ENCODE measurements at places on chromosomes 3 and 15. TPM values are rescaled to one million over a fixed set of nuclear protein-coding genes. Genes with fewer than 3 reads are reported as not detected.
A peak's percentile ranks its signal among the peaks of the same experiment; 100 is the strongest.

DNA sequence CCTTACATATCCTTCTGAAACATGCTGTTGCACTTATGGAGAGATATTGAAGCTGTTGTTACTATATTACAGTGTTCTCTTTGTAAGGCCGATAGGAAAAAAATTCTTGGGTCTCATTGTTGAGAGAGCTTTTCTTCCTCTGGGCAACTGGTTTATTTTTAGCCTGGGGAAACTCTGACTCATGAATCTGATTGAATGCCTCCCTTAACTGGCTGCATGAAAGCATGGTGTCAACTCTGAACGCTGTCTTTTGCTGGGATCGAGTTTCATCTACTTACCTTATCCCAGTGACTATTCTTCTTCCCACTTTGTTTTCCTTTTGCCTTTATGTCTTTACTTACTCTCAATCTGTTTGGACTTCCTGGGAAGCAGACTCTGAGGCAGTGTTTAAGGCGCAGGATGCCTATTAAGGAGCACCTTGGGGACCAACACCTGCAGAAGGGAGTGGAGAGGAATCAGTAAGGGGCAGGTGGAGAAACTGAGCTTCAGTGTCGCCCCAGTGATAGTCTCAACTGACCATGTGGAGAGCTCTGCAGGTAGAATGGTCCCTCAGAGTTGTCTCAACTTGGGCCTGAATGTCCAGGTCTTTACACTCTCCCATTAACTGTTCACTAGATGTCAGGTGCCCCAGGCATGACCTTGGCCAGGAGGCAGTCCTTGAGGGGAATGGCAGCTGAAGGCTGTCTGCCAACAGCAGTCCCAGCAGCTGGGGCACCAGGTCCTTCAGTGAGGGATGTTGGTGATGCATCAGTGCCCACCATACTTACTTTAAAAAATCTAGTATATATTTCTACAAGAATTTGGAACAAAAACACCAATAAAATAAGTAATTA is 88.9 kb upstream of the CCNL1 start:
- H3K4me3 ChIP-seq: no peak overlapping the region
- no peaks in the 10 kb centered on the region for H3K27me3 ChIP-seq
- H3K4me1 ChIP-seq: peaks cover 15% of the 10 kb centered on the region

DNA sequence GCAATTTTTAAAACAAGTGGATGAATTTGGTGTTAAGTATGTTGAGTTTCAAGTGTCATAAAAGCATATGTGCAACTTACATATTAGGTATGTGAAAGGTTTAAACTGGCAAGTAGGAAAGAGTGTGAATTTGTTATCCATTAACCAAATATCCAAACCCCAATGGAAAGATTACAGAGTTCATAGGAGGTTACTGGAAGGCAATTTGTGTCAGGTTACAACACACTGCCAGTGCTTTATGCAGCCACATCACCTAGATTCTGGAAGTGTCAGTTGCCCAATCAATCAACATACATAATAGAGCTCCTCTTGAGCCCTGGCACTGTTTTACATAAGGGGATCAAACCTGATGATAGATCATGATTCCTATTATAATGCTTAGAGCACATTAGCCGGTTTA is 261.0 kb downstream of the ROBO1 start:
- no peak overlapping the region for H3K4me3 ChIP-seq
- DNase-seq: peak; percentile 7
- H3K27me3 ChIP-seq: no peaks in the 10 kb centered on the region
- H3K4me1 ChIP-seq: no peaks in the 10 kb centered on the region
- H3K36me3 ChIP-seq: no peaks in the 10 kb centered on the region
- no peak overlapping the region for H3K27ac ChIP-seq

The IL20RB gene
- total RNA-seq: not detected

GRCh38 chr15:79897380-79897678 is 515 bp upstream of the MTHFS start:
- DNase-seq: no peak
- H3K36me3 ChIP-seq: no peaks in the 10 kb centered on the region
- H3K27me3 ChIP-seq: no peaks in the 10 kb centered on the region
- H3K27ac ChIP-seq: peak overlapping the region; percentile 97
- H3K4me3 ChIP-seq: peak overlapping the region; percentile 85
- peaks cover 36% of the 10 kb centered on the region for H3K4me1 ChIP-seq

DNA sequence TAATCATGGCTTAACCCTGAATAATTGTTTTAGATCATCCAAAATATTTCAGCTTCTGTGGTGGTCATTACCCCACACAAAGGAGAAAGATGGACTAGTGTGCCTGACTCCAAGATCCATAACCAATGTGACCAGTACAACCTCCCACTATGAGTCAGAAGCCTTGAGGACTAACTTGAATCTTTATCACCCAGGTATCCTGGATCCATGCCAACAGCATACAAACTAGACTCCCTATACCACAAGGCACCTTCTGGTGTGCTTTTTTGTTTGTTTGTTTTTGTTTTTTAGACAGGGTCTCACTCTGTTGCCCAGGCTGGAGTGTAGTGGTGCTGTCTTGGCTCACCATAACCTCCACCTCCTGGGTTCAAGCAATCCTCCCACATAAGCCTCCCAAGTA is 317.7 kb downstream of the VPS13C start:
- H3K27ac ChIP-seq: no peak overlapping the region
- no peaks in the 10 kb centered on the region for H3K4me1 ChIP-seq
- H3K27me3 ChIP-seq: no peaks in the 10 kb centered on the region
- H3K4me3 ChIP-seq: no peak overlapping the region
- no peak for DNase-seq
- no peaks in the 10 kb centered on the region for H3K36me3 ChIP-seq

DNA sequence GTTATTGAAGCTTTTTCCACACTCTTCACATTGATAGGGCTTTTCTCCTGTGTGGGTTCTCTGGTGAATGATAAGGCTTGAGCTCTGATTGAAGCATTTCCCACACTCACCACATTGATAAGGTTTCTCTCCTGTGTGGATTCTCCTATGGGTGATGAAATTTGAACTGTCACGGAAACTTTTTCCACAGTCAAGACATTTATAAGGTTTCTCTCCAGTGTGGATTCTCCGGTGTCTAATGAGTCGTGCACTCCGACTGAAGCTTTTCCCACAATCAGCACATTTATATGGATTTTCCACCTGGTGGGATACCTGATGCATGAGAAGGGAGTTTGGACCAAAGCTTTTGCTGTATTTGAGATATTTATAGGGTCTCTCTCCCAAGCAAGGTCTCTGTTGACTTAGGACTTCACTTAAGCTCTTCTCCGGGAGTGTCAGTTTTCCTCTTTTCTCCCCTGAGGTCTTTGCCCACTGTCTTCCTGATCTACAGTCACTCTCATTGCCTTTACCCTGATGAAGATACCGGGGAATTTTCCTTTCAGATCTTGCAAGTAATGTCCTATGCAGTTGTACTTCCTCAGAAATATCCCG is 9.4 kb downstream of the ZSCAN29 start:
- H3K4me3 ChIP-seq: no peak overlapping the region
- no peak overlapping the region for H3K27ac ChIP-seq
- no peaks in the 10 kb centered on the region for H3K27me3 ChIP-seq

The FBXL22 gene
- total RNA-seq: not detected

DNA sequence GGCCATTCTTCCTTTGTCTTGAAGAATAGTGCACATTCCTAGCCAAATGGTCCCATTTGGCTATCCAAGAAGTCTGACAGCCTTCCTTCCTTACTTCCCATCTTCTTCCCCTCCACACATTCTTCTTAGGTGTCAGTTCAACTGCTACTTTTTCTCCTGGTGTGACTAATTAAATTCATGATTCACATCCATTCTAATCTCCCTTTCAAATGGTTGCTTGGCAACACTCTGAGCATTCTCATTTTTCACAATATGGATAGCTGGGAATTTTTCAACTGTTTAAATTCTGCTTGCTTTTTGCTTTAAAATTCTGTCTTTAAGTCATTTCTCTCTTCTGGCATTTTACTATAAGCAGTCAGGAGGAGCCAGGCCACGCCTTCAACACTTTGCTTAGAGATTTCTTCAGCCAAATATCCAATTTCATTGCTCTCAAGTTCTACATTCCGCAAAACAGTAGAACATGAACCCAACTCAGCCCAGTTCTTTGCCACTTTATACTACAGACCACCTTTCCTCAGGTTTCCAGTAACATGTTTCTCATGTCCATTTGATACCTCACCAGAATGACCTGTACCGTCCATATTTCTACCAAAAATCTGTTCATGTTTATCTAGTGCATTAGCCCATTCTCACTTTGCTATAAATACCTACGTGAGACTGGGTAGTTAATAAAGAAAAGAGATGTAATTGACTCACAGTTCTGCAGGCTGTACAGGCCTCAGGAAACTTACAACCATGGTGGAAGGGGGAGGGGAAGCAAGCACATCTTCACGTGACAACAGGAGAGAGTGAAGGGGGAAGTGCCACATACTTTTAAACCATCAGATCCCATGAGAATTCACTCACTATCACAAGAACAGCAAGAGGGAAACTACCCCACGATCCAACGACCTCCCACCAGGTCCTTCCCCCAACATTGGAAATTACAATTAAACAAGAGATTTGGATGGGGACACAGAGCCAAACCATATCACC is 31.9 kb upstream of the MCF2L2 start:
- no peak overlapping the region for H3K4me3 ChIP-seq
- H3K27me3 ChIP-seq: no peaks in the 10 kb centered on the region
- H3K36me3 ChIP-seq: peaks cover 2% of the 10 kb centered on the region
- no peak overlapping the region for H3K27ac ChIP-seq
- no peak for DNase-seq

DNA sequence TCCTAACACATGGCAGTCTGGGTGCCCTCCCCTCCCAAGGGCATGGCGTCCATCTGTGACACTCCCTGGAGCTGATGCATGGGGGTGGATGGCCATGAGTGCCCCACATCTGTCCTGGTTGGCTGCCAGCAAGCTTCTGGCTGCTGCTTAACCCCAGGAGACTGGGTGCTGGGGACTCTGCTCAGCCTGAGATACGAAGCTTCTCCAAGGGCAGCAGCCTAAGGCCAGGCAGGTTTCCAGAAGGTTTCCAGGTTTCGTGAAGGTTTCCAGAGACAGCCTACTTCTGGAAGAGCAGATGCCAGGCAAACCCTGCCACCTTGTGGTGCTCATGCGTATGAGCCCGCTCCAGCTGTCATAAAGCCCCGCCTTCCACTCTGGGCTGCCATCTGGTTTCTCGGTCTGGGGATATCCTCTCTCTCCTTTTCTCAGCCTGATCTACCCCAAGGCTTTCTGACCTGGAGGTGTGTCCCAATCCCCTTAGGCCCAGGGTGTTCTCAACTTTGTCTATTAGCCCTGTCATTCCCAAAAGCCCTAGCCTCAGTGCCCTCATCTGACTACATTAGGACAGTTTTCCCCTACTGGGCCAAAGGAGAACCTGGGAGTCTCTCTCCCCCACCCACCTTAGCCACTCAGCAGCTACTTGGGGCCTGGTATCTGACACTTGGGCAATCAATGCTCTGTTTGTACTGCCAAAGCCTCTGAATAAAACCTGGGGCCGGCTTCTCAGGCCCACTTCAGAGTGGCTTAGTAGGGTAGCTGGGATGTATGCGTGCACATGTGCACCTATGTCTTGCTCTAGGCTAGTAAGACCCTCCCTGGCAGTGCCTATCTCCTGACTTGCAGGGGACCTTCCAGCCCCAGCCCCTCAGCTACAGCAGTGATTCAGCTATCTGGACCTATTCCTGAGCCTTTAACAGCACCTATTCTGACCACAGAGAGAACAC is 12.0 kb downstream of the MRPL46 start:
- DNase-seq: peak; percentile 67
- H3K4me3 ChIP-seq: no peak overlapping the region
- peaks cover 15% of the 10 kb centered on the region for H3K4me1 ChIP-seq
- peak overlapping the region; percentile 18 for H3K27ac ChIP-seq
- peaks cover 25% of the 10 kb centered on the region for H3K36me3 ChIP-seq

GRCh38 chr3:117278424-117279190 is 569.0 kb downstream of the TUSC7 start:
- no peaks in the 10 kb centered on the region for H3K36me3 ChIP-seq
- DNase-seq: peak; percentile 66
- no peak overlapping the region for H3K4me3 ChIP-seq
- no peaks in the 10 kb centered on the region for H3K27me3 ChIP-seq
- H3K4me1 ChIP-seq: peaks cover 4% of the 10 kb centered on the region

The SOX14 gene
- not detected for total RNA-seq

GRCh38 chr3:25297667-25298585 is 130.1 kb upstream of the RARB start:
- no peak for DNase-seq
- H3K4me1 ChIP-seq: peaks cover 5% of the 10 kb centered on the region
- H3K4me3 ChIP-seq: no peak overlapping the region
- H3K27ac ChIP-seq: no peak overlapping the region
- no peaks in the 10 kb centered on the region for H3K27me3 ChIP-seq

- peaks cover 69% of the 10 kb centered on the region for H3K4me1 ChIP-seq
- peaks cover 5% of the 10 kb centered on the region for H3K36me3 ChIP-seq
- H3K27ac ChIP-seq: peak overlapping the region; percentile 46
- no peaks in the 10 kb centered on the region for H3K27me3 ChIP-seq
- no peak overlapping the region for H3K4me3 ChIP-seq
Observed at GRCh38 chr3:188345223-188345622, 191.3 kb downstream of the LPP start.

DNA sequence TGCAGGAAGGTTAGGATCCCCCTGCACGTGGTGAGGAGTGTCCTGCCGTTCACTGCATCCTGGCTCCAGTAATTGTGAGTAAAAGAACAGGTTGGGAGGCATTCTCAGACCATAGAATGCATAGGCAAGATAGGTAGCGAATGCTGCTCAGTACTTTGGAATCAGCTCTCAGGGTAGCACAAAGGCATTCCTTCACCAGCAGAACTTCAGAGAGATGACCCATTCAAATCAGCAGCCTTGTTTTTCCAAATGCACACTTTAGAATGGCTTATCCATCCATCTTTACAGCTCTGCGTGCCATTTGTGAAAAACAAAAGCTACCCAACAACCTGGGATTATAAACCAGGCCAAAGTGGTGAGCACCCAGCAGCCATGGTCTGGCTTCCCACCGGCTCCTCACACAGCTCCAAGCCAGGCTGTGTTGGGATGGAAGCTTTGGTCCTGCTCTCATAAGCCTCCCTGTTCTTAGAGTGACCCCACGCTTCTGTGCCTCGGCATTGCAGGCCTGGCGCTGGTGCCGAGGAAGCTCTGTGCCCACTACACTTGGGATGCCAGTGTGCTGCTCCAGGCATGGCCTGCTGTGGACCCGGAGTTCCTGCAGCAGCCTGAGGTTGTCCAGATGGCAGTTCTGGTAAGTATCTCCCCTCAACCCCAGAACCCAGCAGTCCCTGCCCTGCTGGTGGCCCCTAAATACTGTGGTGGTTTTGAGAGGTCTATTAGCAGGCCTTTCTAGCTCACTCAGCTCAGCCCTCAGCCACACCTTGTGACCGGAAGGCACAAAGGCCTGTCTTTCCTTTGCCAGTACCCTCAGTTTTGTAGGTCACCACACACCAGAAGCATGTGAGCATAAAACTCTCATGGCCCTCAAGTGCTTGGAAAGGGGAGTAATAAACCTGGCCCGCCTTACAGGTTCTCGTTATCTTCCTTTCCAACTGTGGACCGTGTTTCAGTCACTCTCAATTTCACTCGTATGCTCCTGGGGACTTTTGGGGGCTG is 52.9 kb upstream of the LIMD1 start:
- H3K4me3 ChIP-seq: no peak overlapping the region
- H3K27me3 ChIP-seq: no peaks in the 10 kb centered on the region
- no peak overlapping the region for H3K27ac ChIP-seq
- peaks cover 12% of the 10 kb centered on the region for H3K36me3 ChIP-seq
- peaks cover 42% of the 10 kb centered on the region for H3K4me1 ChIP-seq
